Stimulated activated CD8-positive, alpha-beta memory T cell treated with anti-CD3 and anti-CD28 coated beads, Interleukin-2, amount 100 ng/mL, for 1 hour (primary cell): ENCODE measurements at places on chromosomes 2 and 18.

DNA sequence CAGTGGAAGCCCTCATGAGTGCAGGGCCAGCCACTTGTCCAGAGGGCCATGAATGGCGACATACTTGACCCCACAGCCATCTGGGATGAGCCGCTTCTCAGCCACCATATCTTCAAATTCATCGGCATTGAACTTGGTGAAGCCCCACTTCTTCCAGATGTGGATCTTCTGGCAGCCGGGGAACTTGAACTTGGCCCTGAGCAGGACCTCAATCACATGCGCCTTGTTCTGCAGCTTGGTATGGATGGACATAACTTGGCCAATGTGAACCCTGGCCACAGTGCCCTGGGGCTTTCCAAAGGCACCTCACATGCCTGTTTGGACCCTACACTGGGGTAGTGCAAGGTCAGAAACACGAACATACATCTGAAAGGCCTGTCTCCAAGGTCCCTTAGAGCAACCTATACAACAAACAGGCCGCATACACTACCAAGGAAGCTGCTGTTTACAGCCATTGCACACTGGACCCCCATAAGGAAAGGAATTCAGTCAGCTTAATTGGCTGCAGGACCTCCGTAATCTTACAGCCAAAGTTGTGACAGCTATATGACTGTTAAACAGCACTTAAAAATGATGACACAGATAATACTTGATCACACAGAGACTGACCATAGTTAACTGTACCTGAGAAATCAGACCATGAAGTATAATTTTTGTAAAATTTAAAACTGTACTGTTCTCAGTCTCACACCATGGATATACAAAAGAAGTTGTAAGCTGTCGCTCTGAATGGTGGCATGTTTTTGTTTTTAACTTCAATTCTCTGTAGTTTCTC, 53.8 kb downstream of the USP34 start:
- DNase-seq, result no peak

- no peak for DNase-seq
Observed at GRCh38 chr2:208466920-208467298, 60.3 kb downstream of the PTH2R start.

GRCh38 chr2:74448771-74449170, 6.1 kb upstream of the INO80B start:
- DNase-seq, result no peak

- no peak for DNase-seq
Observed at GRCh38 chr2:26675651-26676255, 16.8 kb upstream of the KCNK3 start.

- no peak for DNase-seq
Observed at GRCh38 chr2:182081602-182082260, 96.1 kb downstream of the PPP1R1C start.

GRCh38 chr2:149664896-149665295, 77.3 kb upstream of the MMADHC start:
- no peak for DNase-seq

- DNase-seq, result no peak
Observed at GRCh38 chr2:190812506-190813294, 67.9 kb upstream of the GLS start.

GRCh38 chr2:138244501-138244925, 257.1 kb upstream of the SPOPL start:
- DNase-seq, result no peak

DNA sequence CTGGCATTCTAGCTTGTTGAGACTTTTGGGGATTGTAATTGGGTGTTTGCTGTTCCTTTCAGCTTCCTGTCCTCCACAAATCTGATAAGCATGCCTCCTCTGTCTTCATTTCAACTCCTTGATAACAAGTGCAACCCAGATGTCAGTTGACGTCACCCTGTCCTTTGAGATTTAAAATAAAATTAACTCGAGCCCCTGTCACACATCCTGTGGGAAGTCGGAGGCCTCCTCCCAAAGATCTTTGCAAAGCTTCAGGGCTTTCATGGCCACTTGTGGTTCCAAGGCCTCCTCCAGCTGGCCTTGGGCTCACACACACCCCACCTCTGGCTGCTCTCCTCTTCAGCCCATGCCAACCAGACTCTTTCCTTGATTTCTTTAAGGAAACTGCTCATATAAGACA, 69.9 kb upstream of the ITGA6 start:
- DNase-seq, result no peak

- no peak for DNase-seq
Observed at GRCh38 chr2:235806986-235807750, 313.3 kb downstream of the AGAP1 start.
